ENCODE measurements at places on chromosomes 16 and 17.

DNA sequence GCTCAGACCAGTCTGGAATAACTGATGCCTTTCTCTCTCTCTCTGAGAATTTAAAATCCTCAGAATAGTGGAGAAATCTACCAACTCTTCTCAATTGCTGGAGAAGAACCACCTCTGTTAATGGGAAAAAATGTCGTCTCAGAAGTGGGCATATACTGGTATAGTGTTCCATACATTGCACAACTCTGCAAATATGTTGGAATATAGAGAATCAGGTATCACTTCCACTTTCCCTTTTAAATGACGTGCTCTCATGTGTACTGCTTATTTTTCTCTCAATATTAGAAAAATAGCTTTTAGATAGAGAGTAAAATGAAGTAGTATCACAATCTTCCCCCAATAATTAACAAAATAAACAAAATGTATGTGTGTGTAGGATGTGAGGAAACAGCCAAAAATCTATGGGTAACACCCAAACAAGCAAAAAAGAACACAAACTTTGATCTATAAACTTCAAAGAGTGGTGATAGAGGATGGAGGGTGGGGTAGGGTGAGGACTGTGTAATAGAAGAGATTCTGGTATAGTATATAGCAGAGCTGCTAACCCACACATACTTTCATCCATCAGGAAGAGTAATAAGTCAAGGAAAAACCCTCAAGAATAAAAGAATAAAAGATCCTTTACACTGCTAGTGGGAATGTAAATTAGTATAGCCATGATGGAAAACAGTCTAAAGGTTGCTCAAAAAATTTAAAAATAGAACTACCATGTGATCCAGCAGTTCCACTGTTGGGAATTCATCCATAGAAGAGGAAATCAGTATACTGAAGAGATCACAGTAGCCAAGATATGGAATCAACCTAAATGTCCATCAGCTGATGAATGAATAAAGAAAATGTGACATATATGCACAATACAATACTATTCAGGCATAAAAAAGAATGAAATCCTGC, 46.9 kb downstream of the NFATC3 start:
- DNase-seq, result no peak

DNA sequence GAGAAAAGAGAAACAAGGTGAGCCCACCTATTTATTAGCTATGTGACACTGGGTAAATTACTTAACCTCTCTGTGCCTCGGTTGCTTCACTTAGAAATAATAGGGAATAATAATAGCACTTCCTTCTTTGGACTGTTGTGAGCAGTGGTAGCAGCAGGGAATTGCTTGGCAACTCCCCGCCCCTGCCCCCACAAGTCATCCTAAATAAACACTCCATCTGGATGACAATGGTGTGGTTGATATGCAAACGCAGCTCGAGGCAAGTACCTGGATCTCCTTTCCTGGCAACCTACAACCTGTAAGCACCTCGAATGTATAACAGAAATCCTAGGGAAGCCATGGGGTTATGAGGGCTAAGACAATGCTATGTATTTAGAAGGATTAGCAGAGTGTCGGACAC, 9.1 kb downstream of the TEKT3 start:
- no peak for DNase-seq

DNA sequence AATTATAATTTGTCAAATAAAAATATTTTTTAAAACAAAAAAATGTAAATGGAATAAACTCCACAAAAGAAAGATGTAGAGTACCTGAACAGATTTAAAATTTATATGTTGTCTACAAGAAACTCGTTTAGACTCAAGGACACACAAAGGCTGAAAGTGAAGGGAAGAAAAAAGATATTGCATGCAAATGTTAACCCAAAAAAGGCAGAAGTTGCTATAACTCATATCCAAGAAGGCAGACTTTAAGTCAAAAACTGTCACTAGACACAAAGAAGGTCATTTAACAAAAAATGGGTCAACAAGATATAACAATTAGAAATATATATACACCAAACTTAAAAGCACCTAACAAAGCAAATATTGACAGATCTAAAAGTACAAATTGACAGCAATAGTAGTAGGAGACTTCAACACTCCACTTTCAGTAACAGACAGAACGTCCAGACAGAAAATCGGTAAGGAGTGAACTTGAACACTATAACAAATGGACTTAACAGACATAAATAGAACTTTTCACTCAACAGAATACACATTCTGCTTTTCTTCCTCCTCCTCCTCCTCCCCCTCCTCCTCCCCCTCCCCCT, 40.8 kb upstream of the MYLK3 start:
- no peak for DNase-seq

GRCh38 chr17:47949946-47950345, 7.7 kb downstream of the PRR15L start:
- no peak for DNase-seq

DNA sequence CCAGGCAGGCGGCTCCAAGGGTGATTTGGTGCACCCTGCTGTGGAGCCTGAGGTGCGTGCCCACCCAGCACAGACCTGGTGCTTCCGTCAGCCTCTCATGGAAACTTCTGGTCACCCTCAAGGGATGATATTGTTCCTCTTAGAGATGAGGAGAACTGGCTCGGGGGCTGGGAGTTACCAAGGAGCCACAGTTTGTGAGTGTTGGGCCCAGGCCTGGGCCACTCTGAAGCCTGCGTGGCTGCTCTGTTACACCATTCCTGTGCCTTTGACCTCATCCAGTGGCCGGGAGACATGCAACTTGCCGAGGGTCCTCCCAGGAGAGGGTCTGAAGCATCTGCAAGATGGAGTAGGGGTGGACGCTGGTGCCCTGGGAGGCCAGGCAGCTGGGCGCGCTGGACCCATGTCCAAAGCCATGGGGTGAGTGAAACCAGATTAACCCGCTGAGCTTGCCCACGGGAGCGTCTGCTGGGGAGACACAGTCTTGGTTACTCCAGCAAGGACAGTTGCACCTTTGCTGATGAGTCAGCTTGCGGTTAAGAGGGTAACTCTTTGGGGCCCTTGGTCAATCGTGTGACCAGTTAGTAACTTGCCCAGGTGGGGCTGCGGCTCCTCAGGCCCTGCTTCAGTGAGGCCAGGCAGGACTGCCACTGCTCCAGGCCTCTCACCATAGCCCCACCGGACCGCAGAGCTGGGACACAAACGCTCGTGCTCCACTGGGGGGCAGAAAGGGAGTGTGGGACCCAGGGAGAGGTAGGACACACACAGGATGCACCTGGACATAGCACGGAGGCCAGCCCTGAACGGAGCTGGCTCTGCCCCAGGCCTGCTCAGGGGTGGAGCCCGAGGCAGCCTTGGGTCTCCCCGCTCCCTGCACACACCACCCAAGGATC, 7.5 kb downstream of the C16orf90 start:
- DNase-seq, result no peak

DNA sequence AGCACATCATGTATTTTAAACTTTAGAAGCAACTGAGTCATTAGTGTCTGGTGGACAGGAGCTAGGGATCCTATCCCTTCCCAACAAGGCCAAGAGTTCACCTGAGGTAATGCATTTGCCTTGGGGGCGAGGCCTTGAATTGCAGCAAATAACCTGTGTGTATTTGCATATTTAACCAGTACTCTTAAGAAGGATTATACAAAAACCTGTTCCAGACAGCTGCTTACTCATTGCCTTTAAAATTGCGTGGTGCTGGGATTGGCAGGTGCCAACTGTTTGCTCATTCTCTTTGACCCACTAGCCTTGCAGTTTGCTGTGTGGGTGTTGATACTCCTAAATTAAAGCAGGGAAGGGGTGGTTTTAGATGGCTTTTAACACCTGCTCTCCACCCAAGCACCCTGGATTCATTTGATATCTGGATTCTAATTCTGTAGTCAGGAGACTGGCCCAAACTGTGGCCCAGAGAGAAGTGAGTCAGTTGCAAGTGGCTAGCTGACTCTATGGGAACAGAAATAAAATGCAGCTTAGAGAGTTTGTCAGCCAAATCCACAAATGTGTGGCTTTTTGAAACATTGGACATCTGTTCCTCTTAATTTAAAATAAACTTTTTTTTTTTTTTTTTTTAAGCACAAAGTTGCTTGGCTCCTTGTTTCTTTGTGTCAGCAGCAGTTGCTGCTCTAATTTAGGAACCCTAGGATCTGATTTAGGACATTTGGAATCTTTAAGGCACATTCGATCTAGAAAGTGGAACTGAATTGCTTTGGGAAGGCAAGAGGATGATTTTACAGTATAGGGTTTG, 46.9 kb downstream of the TUBD1 start:
- no peak for DNase-seq

DNA sequence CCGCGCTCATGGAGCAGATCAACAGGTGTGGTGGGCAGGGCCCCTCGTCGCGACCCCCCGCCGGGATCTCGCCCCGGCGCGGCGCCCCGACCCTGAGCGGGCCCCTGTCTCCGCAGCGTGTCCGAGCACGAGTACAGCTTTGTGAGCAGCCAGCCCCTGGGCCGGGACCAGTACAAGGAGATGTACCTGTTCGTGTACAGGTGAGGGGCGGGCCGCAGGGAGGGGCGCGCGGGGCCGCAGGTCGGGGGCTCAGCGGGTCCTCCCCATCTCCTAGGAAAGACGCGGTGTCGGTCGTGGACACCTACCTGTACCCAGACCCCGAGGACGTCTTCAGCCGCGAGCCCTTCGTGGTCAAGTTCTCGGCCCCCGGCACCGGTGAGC, 848 bp downstream of the DNASE1L2 start:
- DNase-seq, result no peak

DNA sequence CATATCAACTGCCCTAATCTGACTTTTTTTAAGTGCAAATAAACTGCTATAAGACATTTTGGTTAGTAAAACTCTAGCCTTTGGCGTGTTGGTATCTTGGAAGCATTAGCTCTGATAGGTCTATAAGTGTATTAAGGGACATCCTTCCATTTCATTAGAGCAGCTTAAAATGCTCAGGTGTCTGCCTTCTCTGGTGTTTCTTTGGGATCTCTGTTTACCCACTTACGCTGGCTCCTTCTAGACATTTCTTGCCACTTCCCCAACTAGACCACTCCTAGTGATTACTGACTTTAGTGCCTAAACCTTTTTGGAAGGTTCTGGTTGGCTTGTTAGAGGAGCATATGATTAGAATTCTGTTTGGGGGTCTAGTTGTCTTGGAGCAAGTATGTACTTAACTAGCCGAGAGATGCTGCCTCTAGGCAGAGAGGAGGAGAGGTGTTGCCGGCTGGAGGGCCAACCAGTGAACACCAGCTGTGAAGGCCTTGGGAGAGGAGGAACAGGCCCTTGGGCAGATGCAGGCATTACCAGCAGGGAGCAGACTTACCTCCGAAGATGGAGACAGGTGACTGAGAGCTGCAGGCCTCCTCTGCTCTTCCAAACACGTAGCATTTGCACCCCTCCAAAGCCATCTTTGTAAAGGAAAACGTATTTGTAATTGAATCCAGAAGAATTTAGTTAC, 15.2 kb upstream of the CLEC18C start:
- DNase-seq, result no peak

DNA sequence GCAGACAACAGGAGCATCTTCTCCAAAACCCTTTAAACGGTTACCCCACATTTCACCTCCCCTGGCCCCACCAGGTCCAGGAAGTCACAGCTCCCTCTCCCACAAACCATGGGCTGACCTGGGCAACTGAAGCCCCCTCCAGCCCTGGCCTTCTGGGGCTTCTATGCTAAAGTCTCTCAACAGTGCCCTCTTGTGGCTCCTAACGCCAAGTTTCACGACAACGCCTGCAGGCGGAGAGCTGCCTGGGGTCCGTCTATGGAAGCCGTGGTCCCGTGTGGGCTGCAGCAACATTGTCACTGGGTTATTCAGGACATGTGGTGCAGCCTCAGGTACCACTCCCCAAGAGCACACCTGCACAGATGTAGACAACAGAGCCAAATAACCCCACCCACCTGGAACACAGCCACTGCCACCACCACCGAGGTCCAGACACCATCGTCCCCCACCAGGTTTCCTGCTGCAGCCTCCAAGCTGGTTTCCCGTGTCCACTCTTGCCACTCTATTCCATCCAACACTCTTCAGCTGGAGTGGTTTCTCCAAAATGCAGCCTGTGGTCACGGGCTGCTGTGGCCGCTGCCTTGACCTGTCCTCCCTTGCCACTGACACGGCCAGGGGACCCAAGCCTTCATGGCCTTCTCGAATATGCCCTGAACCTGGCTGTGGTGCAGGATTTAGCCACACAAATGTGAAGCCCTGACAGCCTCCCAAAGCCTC, 19.1 kb downstream of the C16orf95 start:
- DNase-seq, result no peak

DNA sequence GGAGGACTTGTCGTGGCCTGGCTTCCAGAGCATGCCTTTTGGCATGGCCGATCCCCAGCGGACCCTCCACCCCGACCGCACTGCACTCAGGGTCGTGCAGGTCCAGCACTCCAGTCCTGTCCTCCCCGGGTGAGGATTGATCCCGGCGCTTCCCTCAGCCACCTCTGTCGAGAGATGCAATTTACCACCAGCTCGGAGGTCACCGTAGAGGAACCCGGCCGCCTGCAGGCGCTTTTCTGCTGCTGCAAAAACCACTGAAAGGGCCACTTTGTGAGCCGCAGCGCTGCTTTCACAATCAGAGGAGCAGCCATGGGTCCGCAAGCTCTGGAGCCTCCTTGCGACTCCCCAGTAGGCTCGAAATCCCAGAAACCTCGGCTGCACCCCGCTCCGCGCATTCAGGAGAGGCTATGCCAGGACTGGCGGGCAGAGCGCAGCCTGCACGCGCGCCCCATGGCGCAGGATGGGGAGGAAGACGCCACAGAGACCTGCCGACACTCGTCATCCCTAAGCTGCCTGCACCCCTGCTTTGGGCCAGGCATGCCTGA, 134.2 kb downstream of the HS3ST2 start:
- no peak for DNase-seq

GRCh38 chr17:38663964-38664644, 10.7 kb downstream of the EPOP start:
- no peak for DNase-seq

Data from GM06990 (cell line).